ENCODE measurements at places on chromosomes 1 and 21.

DNA sequence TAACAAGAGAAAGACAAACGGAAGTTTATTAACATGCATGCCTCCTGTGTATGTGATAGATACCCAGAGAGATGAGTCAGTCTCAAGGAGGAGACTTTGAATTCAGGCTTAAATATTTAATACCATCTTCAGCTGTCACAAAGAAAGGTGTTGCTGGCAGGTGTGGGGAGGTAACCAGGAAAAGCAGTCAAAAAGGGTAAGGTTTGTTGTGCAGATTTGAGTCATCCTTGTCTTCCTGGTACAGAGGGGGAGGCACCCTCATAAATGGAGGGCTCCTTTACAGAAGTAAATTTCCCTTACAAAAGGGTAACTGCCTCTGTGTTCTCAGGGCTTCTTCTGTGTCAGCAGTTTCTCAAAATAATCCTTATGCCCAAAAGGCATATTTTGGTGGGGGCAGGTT, 75.2 kb upstream of the B3GALT5 start:
- DNase-seq, result no peak

- no peak for DNase-seq
Observed at GRCh38 chr1:213423605-213424004, 372.6 kb downstream of the RPS6KC1 start.

- DNase-seq, result no peak
Observed at GRCh38 chr1:230568008-230568407, 74.3 kb upstream of the COG2 start.

- DNase-seq, result no peak
Observed at GRCh38 chr1:50873458-50874187, 86.4 kb downstream of the FAF1 start.

- no peak for DNase-seq
Observed at GRCh38 chr1:230808281-230808872, 59.9 kb downstream of the C1orf198 start.

DNA sequence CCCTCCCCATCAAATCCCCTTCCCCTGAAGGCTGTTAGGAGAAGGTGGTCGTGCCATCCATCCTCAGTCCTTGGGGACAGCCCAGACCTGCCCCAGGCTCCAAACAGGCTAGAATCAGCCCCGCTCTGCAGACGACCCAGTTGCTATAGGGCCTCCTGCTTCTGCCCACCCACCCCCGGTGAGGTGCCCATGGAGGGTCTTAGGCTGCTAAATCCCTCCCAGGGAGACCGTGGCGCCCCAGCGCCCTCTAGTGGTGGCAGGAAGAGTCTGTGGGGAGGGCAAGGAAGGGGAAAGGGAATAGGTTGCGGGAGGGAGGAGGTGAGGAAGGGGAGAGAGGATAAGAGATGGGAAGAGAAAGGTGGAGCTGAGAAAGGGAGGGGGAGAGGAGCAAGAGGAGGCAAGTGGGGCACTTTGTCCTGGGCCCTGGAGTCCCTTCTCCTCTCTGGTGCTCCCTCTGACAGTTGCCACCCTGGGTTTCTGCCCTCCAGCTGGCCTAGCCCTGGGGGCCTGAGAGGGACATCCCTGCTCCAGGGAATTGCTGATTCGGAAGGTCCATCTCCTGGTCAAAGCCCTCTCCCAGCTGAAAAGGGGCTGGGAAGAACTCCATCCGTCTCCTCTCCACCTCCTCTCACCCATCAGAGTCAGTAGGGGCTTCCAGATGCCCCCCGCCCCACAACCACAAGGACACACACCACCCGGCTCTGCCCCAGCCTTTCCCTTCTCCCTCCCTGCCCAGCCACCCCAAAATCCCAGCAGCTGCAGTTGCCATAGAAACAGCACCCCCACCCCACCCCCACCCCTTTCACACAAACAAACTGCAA, 55.4 kb downstream of the CAMK2N1 start:
- no peak for DNase-seq

DNA sequence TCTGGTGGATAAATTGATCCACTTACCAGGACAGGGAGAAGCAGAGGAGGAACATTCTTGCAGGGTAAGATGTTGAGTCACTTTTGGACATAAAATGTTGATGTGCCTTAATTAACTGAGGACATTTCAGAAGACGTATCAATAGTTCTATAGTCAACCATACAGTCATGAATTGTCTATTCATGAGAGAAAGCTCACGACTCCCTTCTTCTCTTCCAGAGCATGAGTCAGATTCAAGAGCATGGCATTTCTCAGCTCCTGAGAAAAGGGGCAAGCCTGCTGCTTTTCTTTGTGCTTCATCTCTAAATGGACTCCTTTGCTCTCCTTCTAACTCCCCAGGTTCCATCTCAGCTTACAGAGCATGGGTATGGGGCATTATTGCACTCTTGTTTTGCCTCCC, 55.7 kb downstream of the ADGRL4 start:
- no peak for DNase-seq

- DNase-seq, result no peak
Observed at GRCh38 chr21:15894596-15894995, 164.8 kb downstream of the USP25 start.

GRCh38 chr1:17173217-17173616, 31.7 kb upstream of the PADI1 start:
- no peak for DNase-seq

- DNase-seq, result no peak
Observed at GRCh38 chr1:89311757-89312156, 39.1 kb upstream of the GBP5 start.

GRCh38 chr21:27586986-27587385, 620.1 kb upstream of the ADAMTS5 start:
- DNase-seq, result no peak

- no peak for DNase-seq
Observed at GRCh38 chr1:81165963-81166362, 634.8 kb upstream of the ADGRL2 start.

- DNase-seq, result no peak
Observed at GRCh38 chr21:46205766-46206162, 21.5 kb upstream of the SPATC1L start.

DNA sequence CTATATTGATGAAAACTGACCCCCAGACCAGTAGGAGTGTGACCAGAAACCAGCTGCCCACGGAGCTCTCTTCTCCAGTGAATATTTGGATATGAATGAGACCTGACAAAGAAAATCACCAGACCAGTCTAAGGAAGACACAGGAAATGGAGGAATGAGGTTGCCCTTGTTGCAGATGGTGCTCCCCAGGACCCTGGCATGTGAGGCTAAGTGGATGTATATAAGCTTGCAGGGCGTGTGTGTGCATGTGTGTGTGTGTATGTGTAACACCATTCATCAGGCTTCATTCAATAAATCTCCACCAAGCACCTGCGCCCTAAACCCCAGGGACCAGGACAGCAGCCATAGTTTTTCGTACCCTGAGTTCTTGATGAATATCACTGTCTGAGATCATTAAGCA, 14.4 kb downstream of the PHLDA3 start:
- DNase-seq, result no peak

- DNase-seq, result no peak
Observed at GRCh38 chr1:111469539-111469938, 4.2 kb upstream of the C1orf162 start.

All from esophagus squamous epithelium (tissue), 5 donors.